Fibroblast of skin of back (primary cell): ENCODE measurements at places on chromosomes 1 and 21.

DNA sequence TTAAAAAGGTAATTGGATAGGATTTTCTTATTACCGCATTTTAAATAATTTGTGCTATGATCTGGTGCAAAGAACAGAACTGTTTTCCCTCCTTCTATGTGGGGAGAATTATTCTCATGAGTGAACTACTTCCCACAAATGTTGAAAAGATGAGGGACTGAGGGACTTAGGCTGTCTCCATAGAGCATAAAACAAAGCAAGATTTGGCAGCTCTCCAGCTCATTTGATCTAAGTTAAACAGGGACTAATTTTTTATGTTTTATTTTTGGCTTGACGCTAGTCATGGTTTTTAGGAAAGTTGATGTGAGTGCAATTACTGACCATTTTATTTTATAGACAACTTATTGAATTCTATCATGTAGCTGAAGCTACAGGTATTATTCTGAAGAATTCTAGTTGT lies 362.3 kb downstream of the HLX start:
- no peak for DNase-seq

DNA sequence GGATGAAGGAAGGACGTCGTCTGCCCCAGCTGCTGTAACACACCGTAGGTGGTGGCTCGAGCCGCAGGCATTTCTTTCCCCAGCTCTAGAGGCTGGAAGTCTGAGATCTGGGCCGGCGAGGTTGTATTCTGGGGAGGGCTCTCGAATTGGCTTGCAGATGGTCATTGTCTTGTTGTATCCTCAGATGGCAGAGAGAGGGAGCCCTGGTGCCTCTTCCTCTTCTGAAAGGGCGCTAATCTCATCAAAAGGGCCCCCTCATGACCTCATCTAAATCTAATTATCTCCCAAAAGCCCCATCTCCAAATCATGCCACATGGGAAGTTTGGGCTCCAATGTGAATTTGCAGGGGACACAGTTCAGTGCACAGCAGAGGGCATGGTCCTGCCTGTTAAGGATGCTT lies 109.0 kb downstream of the SIK1 start:
- DNase-seq: no peak

GRCh38 chr1:163144418-163144817 lies 58.3 kb downstream of the RGS5 start:
- no peak for DNase-seq

GRCh38 chr21:44530221-44530902 lies 9.6 kb downstream of the KRTAP10-1 start:
- no peak for DNase-seq

DNA sequence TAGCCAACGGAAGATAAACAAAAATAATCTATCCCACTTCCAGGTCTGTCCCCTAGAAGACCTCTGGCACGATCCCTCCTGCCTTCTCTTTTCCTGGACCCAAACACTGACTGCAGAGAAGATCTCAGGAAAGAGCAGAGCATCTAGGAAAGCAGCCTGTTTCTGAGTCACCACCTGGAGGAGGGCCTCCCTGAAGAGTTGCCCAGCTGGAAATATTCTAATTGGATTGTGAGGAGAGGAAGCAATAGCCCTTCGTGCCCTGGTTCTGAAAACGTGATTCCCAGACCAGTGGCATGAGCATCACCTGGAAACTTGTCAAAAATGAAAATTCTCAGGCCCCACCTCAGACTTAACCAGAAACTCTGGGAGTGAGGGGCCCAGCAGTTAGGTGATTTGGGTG lies 411.1 kb downstream of the SETD4 start:
- DNase-seq: peak; percentile 61

DNA sequence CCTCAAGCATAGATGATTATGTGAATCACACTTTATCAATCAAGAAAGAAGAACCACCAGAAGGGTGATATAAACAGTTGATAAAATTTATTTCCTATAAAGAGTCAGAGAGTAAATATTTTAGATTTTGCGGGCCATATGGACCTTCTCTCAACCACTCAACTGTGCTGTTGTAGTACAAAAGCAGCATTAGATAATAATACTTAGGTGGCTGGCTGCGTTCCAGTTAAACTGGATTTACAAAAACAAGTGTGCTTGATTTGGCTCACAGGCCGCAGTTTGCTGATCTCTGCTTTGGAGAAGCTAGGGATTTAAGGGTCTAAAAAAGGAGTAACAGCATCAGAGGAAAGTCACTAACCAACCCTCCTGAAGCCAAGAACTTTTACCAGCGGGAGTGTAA lies 1406.0 kb downstream of the KCNT2 start:
- no peak for DNase-seq

GRCh38 chr1:23169727-23170335 lies 1.2 kb upstream of the LUZP1 start:
- peak; percentile 86 for DNase-seq

GRCh38 chr1:204974327-204974726 lies 68.7 kb upstream of the CNTN2 start:
- DNase-seq: no peak

DNA sequence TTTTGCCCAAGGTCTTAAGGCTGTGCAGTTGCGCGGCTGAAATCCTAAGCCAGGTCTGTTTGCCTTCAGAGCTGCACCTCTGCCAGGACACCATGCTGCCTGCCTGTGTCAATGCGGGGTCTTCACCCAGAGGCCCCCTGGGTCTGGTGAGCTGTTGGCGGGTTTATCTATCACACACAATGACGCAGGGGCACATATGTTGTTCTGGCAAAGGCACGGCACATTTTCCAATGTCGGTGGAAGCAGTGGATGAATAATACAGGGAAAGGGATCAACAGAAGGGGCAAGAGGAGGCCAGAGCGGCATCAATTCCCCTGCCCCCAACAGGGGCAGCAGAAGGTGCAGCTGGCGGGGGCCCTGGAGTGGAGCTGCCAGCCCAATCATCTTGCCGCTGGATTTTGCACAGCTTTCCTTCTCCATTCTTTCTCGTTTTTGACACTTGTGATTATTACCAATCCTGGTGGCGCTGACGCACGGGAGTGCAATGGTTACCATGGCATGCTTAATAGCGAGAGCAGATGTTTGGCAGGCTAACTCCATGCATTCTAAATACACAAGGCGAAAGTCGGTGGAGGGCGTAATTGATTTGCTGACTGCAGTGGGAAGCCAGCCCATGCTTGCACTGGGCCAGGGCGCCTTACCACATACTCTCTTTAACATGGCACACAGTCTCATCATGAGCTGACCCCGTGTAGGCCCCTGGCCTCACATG lies 45.8 kb upstream of the CYP2J2 start:
- DNase-seq: peak; percentile 22

DNA sequence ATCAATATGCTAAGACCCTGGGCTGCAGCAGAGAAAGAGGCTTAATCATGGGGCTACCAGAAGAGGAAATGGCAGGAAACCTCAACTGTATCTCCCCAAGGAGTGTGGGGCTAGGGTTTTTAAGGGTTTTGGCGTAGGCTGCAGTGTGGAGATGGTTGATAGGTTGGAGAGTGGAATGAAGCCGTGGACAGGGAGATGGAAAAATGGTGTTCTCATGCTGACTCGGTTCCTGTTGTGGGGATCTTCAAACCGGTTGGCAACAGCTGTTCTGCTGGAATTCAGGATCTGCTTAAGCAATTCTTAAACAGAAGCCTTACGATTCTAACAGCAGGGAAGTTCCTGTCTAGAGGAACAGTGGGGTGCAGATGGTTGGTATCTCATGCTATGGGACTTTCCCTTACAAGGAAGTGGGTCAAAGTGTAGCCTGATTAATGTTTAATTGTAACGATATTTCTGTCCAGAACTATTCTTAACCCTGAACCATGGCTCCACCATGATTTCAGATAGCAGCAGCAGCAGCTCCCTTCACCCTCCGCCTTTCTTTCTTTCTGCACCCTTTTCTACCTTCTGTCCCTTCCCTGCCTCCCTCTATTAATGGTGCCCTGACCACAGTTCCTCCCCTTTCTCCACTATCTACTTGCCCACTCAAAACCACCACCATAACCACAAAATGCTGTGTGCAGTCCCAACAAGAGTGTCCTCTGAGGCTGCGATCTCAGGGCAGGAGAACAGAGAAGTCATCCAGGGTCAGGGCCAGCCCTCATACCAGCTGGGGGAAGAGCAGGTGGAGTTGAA lies 30.8 kb downstream of the RSPH1 start:
- DNase-seq: no peak

DNA sequence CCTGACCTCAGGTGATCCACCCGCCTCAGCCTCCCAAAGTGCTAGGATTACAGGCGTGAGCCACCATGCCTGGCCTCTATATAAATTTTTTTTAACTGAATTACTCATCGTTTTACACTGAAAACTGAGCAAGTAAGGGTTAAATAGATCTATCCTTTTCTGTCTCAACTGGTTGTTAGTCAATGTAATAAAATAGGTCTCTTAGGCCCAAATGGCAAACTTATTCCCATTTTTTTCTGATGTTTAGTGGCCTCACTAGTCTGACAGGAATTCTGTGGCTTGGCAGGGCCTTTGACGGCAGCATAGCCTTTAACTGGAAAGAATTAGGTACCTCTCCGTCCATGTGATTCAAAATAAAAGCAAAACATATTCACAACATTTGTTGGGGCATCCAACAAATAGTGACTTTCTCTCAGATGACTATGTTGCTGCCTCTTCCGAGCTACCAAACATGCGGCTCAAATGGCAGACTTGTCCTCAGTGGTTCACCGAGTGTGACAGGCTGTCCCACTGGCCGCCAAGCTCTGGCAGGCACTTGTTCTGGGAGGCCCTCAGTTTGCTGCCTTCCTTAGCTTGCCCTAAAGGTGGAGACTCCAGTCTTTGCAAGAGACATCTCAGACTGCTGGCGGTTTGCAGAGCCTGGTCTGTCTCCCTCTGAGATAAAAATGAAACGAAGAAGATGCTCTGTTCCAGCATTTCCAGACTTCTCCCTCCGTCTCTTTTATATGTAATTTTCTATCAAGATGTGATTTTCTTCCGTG lies 17.4 kb downstream of the ATP1A4 start:
- no peak for DNase-seq

- no peak for DNase-seq
These were observed 3.5 kb downstream of the GNAT2 start for GRCh38 chr1:109615879-109616278.

DNA sequence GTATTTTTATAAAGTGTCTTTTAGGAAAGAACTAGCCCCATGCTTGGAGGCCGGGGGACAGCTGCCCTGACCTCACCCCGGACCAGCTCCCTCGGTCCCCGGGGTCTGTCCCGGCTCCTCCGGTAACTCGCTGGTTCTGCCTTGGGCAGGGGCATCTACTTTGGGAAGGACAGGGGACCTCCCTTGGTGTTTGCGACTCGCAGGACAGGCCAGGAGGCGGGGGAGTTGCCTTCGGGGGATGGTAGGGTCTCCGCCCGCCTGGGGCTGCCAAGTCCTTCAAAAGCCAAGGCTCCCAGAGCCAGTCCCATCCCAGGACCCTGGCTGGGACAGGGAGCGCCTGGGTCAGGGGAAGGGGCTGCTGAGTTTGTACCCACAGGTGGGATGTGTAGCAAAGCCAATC lies 157.9 kb downstream of the PEX14 start:
- DNase-seq: peak; percentile 16

GRCh38 chr1:5744341-5744740 lies 247.9 kb downstream of the NPHP4 start:
- no peak for DNase-seq

DNA sequence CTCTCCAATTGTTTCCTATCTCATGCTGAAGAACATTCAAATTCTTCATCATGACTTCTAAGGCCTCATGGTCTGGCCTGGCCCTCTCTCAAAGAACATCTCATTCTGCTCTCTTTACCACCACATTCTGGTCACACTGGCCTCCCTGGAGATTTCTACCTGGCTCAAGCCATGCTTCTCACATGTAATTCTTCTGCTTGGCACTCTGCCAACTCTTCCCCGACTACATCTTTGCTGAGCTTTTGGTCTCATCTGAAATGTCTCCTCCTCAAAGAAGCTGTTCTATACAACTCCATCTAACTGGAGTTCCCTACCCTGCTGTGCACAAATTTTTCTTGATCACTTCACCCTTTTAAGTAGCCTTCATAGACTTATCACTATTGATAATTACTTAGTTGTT lies 1.4 kb upstream of the TBX19 start:
- no peak for DNase-seq

DNA sequence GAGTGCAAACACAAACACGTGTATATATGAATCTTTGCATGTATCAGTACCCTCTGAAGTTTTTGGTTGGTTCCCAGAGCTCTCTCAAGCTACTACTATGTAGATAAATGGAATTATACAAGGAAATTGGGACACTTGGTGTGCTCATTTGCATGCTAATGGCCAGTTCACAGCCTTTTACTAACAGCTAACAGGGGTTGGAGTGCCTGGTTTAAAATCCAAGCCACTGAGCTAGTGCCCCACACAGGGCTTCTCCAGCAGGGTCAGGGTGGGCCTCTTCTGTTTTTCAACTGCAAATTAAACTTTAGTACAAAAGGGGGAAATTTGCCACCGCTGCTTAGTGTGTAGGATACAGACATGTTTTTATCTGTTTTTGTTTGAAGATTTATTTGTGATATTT lies 121.0 kb downstream of the ATP5PO start:
- DNase-seq: no peak

DNA sequence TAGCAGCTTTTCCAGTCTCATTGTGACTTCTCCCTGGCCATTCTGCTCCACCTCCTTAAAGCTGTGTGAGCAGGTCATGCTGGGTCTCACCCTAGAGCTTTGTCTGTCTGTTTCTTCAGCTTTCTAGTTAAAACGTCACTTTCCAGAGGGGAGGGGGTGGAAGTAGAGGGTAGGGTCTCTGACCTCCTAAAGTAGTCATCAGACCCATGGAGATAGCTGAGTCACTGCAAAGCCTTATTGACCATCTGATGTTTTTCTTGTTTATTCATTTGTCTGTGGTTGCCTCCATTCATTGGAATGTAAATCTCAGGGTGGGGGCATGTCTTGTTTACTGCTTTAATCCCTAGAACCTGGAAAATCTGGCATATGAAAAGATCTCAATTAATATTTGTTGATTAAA lies 52.7 kb downstream of the ELF3 start:
- no peak for DNase-seq

DNA sequence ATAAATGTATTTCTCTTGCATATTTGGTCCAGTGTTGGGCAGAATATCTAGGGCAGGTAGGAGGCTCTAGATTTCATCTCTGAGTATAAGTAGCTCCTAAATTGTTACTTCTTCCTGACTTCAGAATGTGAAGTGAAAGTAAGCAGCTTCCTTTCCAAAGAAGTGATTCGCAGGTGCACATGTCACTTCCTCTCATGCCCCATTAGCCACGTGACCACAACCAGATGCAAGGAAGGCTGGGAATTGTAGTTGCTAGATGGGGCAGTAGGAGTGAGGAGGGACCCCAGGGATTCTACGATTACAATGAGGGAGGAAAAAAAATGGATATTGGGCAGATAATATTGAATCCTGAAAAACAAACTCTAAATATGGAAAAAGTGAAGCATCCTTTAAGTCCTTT lies 113.2 kb upstream of the CYYR1 start:
- DNase-seq: peak; percentile 26

GRCh38 chr1:26744075-26744959 lies 43.4 kb upstream of the PIGV start:
- peak; percentile 97 for DNase-seq

GRCh38 chr1:150256198-150256553 lies 1.4 kb upstream of the CA14 start:
- DNase-seq: no peak

DNA sequence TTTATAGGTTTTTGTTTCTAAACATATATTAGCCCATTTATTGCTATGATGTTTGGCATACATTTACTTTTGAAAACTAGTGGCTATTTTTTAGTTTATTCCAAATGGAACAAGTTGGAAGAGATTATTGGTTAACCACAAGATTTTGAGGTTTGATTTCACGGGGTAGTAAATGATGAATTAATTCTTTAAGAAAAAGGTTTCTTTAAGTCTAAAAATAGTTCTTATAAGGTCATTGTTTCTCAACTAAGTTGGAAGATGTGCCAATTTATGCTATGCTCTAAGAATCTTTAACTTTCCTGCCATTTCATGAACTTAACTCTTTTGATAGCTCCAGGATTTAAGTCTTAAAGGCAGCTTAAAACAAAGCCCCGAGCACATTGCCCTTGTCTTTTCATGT lies 183.8 kb downstream of the LMO4 start:
- no peak for DNase-seq
